ENCODE measurements at places on chromosomes 5 and 9. TPM values are rescaled to one million over a fixed set of nuclear protein-coding genes. Genes with fewer than 3 reads are reported as not detected.

DNA sequence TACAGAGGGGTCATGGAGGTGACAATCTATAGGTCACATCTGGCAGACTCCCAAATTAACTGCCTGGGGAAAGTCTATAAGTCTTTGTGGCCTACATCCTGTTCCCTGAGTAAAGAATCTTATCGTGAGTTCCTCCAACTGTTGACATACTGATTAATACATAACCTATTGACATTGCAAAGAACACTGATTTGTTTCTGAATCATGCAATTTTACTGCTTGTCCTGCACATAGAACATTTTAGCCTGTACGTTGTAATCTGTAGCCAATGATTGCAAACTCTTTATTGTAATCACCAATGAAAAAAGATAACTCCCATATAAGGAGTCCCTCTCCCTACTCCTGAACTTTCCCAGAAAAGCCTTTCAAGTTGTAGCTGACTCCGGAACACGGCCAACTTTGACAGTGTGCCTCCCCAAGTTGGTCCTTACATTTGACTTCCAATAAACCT, 18.8 kb upstream of the OR2K2 start:
- DNase-seq: no peak
- no peaks in the 10 kb centered on the region for H3K27me3 ChIP-seq
- H3K36me3 ChIP-seq: no peaks in the 10 kb centered on the region
- no peak overlapping the region for H3K4me3 ChIP-seq
- no peaks in the 10 kb centered on the region for H3K4me1 ChIP-seq

The FOXD4 gene
- total RNA-seq: not detected

- no peaks in the 10 kb centered on the region for H3K36me3 ChIP-seq
- no peak overlapping the region for H3K27ac ChIP-seq
- H3K4me3 ChIP-seq: no peak overlapping the region
- no peaks in the 10 kb centered on the region for H3K4me1 ChIP-seq
- H3K27me3 ChIP-seq: no peaks in the 10 kb centered on the region
- no peak for DNase-seq
Observed at GRCh38 chr9:129471201-129472019, 149.5 kb downstream of the C9orf50 start.

The LMNB1 gene
- 6.4 TPM for total RNA-seq

The HSPA9 gene
- total RNA-seq: 288 TPM

DNA sequence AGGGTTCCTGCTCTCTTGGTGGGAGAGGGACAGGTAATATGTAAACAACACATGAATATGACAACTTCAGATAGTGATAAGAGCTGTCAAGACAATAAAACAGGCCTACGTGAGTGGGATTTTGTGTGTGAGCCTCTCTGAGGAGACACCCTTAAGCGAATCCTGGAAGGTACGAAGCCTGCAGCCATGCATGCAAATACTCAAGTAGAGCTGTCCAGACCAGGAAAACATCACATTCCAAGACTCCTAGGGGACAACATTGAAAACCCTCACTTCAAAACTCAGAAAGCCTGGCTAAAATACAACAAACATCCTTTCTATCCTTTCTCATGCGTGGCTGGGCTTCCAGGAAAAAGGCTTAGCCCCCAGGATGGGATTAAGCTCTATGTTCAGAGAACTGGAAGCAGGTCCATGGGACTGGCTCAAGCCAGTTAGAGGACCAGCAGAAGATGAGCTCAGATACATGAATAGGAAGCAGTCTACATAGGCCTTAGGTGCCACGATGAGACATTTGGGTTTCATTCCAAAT, 124.8 kb upstream of the IQGAP2 start:
- DNase-seq: no peak
- no peaks in the 10 kb centered on the region for H3K4me1 ChIP-seq
- H3K27ac ChIP-seq: no peak overlapping the region
- H3K27me3 ChIP-seq: no peaks in the 10 kb centered on the region
- H3K4me3 ChIP-seq: no peak overlapping the region

- no peak for DNase-seq
- no peaks in the 10 kb centered on the region for H3K36me3 ChIP-seq
- H3K27ac ChIP-seq: no peak overlapping the region
- H3K27me3 ChIP-seq: no peaks in the 10 kb centered on the region
- no peak overlapping the region for H3K4me3 ChIP-seq
Observed at GRCh38 chr5:158303275-158303674, 444.3 kb upstream of the CLINT1 start.

DNA sequence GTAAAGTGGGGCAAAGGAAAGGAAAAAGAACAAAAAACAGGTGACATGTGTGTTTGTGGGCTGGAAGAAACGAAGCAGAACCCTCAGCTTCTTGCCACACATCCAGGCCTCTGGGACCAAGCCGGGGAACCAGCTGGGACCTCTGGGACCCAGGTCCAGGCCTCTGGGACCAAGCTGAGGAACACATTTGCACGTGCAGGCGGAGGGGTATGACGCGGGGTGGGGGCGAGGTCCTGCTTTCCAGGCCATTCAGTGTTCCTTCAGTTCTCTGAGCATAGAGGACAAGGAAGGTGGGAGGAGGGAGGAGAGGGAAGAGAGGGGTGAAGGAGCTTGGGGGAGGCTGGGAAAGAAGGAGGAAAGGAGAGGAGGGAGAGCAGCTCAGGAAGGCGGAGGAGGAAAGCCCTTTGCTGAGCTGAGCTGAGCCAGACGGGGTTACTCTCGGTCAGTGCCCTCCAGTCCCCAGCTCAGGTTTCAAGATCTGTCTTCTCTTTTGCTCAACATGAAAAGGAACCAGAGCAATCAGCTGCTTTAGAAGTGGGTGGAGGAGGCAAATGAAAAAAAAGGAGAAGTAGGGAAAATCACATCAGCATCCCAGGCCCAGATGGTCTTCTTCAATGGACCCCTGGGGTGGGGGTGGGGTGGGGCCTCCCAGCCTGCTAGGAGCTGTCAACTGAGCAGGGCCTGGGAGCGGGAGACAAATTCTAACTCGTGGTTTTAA, 59.1 kb downstream of the ABCA1 start:
- peak; percentile 47 for DNase-seq
- no peaks in the 10 kb centered on the region for H3K36me3 ChIP-seq
- peaks cover 4% of the 10 kb centered on the region for H3K4me1 ChIP-seq
- peak overlapping the region; percentile 70 for H3K27ac ChIP-seq

- no peak for DNase-seq
- H3K36me3 ChIP-seq: no peaks in the 10 kb centered on the region
- H3K27me3 ChIP-seq: no peaks in the 10 kb centered on the region
- no peak overlapping the region for H3K4me3 ChIP-seq
- H3K4me1 ChIP-seq: no peaks in the 10 kb centered on the region
- no peak overlapping the region for H3K27ac ChIP-seq
Observed at GRCh38 chr5:142777099-142777498, 6.9 kb downstream of the ARHGAP26 start.

GRCh38 chr9:34651876-34652601, at the start of gene IL11RA:
Gene IL11RA, plus strand, starts transcription at chr9:34652185. Its CDS starts 3,033 bp downstream, at chr9:34655218.
- H3K27me3 ChIP-seq: no peaks in the 10 kb centered on the region
- DNase-seq: peak; percentile 75
- H3K27ac ChIP-seq: peak within 1 kb of the TSS; percentile 93
- no peaks in the 10 kb centered on the region for H3K36me3 ChIP-seq
- peaks cover 43% of the 10 kb centered on the region for H3K4me1 ChIP-seq
- peak within 1 kb of the TSS; percentile 50 for H3K4me3 ChIP-seq

DNA sequence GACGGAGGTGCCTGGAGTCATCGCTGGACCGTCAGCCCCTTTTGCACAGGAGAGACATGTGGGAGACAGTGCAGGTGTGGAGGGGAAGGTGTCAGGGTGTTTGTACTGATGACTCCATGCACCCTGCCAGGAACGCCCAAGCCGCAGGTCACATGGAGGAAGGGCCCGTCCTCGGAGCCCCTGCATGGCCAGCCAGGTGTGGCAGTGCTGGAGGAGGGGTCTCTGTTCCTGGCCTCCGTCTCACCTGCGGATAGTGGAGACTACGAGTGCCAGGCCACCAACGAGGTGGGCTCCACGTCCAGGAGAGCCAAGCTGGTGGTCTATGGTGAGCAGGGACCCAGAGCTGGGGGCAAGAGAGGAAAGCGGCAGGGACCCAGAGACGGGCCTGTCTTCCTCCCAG, 81.5 kb downstream of the HMCN2 start:
- H3K4me3 ChIP-seq: no peak overlapping the region
- H3K27ac ChIP-seq: no peak overlapping the region
- no peak for DNase-seq
- H3K36me3 ChIP-seq: no peaks in the 10 kb centered on the region
- no peaks in the 10 kb centered on the region for H3K4me1 ChIP-seq

- H3K27me3 ChIP-seq: no peaks in the 10 kb centered on the region
- H3K27ac ChIP-seq: no peak overlapping the region
- DNase-seq: no peak
- no peak overlapping the region for H3K4me3 ChIP-seq
- H3K4me1 ChIP-seq: no peaks in the 10 kb centered on the region
- H3K36me3 ChIP-seq: no peaks in the 10 kb centered on the region
Observed at GRCh38 chr9:7534211-7534935, 265.2 kb downstream of the DMAC1 start.

The SLC34A1 gene
- not detected for total RNA-seq

The PCDHB2 gene
- total RNA-seq: 10.8 TPM

DNA sequence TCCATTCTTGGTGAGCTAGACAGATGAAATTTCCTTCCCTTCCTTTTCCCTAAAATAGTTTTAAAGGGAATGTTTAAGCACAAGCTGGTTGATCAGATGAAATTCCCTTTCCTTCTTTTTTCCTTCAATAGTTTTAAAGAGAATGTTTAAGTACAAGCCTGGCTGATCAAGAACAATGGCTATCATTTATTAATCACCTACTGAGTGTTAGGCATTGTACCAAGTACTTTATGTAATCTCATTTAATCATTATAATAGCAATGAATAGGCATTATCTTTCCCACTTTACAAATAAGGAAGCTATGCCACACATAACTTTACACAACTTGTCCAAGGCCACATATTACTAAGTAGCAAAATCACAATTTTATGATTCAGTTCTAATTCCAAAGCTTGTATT, 152.0 kb upstream of the ACOT12 start:
- no peak for DNase-seq
- no peak overlapping the region for H3K27ac ChIP-seq
- no peaks in the 10 kb centered on the region for H3K36me3 ChIP-seq

DNA sequence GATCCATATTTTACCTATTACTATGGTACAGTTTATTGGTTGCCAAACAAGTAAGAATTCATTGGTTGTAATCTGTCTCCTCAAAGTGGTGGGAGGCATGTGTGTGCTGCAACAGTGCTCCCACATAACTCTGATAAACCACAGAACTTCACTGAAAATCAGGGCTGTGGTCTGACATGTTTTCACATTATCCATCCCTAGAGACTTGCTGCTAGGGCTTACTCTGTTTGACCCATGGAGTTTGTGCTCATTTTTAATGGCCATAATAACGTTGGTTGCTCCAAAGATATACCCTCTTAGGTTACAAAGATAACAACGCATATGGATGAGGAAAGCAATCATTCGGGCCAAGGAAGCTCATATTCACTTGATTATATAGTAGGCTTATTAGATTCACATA, 37.0 kb downstream of the HACD4 start:
- DNase-seq: no peak
- no peaks in the 10 kb centered on the region for H3K27me3 ChIP-seq
- H3K4me3 ChIP-seq: no peak overlapping the region

- H3K27ac ChIP-seq: no peak overlapping the region
- H3K27me3 ChIP-seq: no peaks in the 10 kb centered on the region
- no peaks in the 10 kb centered on the region for H3K36me3 ChIP-seq
- DNase-seq: no peak
- H3K4me1 ChIP-seq: no peaks in the 10 kb centered on the region
Observed at GRCh38 chr5:173399851-173400250, 71.6 kb upstream of the STC2 start.

DNA sequence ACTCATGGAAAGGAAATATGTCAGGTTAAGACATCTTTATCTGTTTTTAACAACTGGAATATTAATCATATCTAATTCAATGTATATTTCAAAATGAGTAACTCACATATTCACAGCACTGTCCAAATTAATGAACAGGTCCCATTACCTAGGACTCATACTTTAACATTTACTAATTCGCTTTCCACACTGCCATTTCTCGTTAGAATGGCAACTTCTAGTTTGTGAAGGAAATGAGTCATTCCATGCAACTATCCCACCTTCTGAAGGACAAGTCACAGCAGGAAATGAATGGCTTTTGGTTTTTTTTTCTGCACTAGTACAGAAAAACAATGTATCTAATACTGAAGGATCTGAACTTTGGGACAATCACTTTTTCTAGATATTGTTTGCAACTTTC, 24.6 kb upstream of the IFNK start:
- no peaks in the 10 kb centered on the region for H3K4me1 ChIP-seq
- no peak for DNase-seq
- no peaks in the 10 kb centered on the region for H3K27me3 ChIP-seq
- H3K27ac ChIP-seq: no peak overlapping the region
- H3K4me3 ChIP-seq: no peak overlapping the region
- no peaks in the 10 kb centered on the region for H3K36me3 ChIP-seq

DNA sequence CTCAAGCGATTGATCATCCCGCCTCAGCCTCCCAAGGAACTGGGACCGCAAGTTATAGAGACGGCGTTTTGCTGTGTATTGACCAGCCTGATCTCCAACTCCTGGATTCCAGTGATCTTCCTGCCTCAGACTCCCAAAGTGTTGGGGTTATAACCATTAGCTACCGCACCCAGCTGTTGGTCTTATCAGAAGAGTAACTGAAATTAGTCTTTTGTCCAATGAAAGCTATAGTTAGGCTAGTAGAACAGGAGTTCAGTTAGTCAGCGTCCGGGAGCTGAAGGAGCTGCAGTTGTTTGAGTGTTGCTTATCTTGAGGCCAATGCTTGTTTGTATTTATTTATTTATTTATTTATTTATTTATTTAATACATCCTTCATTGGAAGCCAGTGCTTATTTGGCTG, 3.2 kb upstream of the MIGA2 start:
- no peak overlapping the region for H3K27ac ChIP-seq
- no peaks in the 10 kb centered on the region for H3K27me3 ChIP-seq
- DNase-seq: no peak
- no peaks in the 10 kb centered on the region for H3K36me3 ChIP-seq
- H3K4me3 ChIP-seq: no peak overlapping the region
- peaks cover 7% of the 10 kb centered on the region for H3K4me1 ChIP-seq

DNA sequence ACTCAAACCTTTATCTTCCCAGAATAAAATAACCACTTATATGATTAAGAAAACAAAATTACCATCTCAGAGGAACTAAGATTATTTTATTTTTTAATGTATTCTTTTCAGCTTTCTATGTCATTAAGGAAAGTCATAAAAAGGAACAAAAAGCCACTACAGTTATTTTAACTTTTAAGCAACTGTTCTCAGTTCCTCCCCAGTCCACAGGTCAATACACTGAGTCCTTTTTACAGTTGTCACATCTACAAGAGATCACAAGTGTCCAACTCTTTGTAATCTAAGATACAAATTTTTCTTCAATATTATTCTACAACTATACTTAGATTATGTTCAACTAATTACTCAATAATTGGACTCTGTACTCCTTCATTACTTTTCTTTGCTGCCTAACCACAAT, 782.8 kb upstream of the ACO1 start:
- no peak for DNase-seq
- no peaks in the 10 kb centered on the region for H3K4me1 ChIP-seq
- H3K36me3 ChIP-seq: no peaks in the 10 kb centered on the region
- H3K27me3 ChIP-seq: no peaks in the 10 kb centered on the region
- H3K4me3 ChIP-seq: no peak overlapping the region

- DNase-seq: no peak
- no peak overlapping the region for H3K4me3 ChIP-seq
- no peak overlapping the region for H3K27ac ChIP-seq
- H3K36me3 ChIP-seq: no peaks in the 10 kb centered on the region
Observed at GRCh38 chr5:148873690-148874485, 47.5 kb downstream of the ADRB2 start.

GRCh38 chr9:36872641-36873040, 161.4 kb downstream of the PAX5 start:
- H3K4me1 ChIP-seq: no peaks in the 10 kb centered on the region
- no peaks in the 10 kb centered on the region for H3K36me3 ChIP-seq
- DNase-seq: no peak
- H3K4me3 ChIP-seq: no peak overlapping the region
- H3K27me3 ChIP-seq: peaks cover 10% of the 10 kb centered on the region

The SH3GL2 gene
- total RNA-seq: not detected

The PCDHA9 gene
- 0.66 TPM for total RNA-seq

Measured in breast epithelium (tissue), 4 donors.